Breast epithelium (tissue), 4 donors: ENCODE measurements at places on chromosomes 11 and 22. TPM values are rescaled to one million over a fixed set of nuclear protein-coding genes. Genes with fewer than 3 reads are reported as not detected.

NPTXR gene
- 4.5 TPM for total RNA-seq

APOA5 gene
- not detected for total RNA-seq

AIFM3 gene
- total RNA-seq = 1.6 TPM

SPTBN2 gene
- 28.7 TPM for total RNA-seq

DNA sequence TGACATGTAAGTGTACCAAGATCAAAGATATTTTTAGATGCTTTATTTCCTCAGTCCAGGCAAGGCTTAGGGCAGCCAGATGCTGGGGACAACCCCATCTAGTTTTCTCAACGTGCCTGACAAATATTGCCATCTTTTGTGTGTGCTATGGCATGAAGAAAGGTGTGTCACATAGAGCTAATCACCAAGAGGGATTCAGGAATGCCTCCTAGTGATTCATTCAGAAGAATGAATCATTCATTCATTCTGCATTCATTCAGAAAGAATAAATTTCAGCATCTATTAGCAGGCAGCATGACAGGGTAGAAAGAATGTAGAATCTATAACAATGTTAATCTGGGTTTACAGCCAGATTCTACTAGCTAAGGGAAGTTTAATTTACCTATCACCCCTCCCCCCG lies 75.4 kb upstream of the LRRC4C start:
- no peak for DNase-seq

DNA sequence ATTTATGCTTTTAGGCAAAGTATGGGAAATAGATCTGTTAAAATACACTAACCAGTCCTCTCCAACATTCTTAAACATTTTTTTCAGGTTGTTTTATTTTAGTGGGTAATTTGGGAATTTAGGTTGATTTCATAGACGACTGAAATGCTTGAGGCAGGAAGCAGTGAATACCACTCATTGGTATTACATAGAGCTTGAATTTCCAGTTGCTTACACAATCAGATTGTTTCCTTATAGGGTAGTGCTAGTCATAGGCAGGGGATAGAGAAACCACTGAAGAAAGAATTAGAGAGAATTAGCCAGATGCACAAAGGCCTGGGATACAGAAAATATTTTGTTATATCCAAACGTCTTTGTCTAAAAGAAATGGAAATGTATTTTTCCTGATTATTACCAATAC lies 23.9 kb upstream of the LYVE1 start:
- no peak for DNase-seq

DNA sequence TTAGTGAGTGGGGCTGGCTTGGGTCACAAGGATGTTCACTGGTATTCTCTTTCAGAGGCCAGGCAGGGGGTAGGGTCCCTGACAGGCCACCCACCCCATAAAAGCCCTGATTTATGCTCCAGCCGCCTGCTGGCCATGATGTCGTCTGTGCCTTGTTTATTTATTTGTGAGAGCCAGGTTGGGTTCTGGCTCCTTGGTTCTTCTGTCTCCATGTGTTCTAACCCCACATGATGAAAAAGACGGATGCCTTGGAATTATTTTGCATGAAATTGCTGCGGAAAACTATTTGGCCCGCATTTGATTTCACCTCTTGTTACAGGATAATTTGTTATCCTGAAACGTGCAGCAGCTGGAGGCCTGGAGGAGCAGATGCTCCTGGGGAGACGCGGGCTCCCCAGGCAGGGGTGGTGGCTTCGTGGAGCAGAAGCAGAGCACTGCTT lies 46.3 kb upstream of the WNT11 start:
- no peak for DNase-seq

DNA sequence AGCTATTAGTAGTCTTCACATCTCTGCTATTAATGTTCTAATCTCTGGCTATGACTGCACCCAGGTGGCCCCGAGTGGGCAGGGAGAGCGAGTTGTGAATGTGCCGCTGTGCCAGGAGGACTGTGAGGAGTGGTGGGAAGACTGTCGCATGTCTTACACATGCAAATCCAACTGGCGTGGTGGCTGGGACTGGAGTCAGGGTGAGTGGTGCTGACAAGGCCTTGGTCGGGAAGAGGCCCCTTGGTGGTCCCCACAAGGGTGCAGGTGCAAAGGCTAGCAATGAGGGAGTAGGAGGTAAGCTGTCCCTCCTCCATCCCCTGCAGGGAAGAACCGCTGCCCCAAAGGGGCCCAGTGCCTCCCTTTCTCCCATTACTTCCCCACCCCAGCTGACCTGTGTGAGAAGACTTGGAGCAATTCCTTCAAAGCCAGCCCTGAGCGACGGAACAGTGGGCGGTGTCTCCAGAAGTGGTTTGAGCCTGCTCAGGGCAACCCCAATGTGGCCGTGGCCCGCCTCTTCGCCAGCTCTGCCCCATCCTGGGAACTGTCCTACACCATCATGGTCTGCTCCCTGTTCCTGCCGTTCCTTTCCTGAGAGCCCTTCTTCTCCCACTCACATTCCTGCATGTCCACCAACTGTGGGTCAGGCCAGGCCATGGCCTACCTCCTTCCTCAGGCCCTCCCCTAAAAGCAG lies 2.9 kb downstream of the IZUMO1R start:
- DNase-seq = no peak

- no peak for DNase-seq
These were observed 1863.7 kb upstream of the RAG2 start for GRCh38 chr11:38461751-38462150.

DNA sequence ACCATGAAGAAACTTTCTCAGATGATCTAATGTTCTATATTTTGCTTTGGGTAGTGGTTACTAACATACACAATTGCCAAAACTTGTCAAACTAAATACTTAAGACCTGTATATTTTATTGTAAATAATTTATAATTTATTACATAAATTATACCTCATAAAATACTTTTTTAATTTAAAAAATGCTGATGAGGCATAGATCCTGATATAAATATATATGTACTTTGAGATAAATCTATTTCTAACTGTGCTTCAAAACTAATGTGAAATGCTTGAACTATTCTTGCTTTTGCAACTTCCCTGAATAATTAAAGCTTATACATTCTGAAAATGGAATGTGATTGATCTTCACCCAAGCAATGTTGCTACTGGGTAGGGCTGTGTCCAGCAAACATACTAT lies 568.8 kb downstream of the INSC start:
- DNase-seq = no peak

DNA sequence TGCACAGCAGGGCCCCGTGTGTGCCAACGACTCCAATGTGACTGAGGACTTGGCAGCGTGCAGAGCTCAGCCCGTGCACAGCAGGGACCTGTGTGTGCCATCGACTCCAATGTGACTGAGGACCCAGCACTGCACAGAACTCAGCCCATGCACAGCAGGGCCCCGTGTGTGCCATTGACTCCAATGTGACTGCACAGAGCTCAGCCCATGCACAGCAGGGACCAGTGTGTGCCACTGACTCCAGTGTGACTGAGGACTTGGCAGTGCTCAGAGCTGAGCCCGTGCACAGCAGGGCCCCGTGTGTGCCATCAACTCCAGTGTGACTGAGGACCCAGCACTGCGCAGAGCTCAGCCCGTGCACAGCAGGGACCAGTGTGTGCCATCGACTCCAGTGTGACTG lies 347.8 kb upstream of the B3GAT1 start:
- no peak for DNase-seq

DNA sequence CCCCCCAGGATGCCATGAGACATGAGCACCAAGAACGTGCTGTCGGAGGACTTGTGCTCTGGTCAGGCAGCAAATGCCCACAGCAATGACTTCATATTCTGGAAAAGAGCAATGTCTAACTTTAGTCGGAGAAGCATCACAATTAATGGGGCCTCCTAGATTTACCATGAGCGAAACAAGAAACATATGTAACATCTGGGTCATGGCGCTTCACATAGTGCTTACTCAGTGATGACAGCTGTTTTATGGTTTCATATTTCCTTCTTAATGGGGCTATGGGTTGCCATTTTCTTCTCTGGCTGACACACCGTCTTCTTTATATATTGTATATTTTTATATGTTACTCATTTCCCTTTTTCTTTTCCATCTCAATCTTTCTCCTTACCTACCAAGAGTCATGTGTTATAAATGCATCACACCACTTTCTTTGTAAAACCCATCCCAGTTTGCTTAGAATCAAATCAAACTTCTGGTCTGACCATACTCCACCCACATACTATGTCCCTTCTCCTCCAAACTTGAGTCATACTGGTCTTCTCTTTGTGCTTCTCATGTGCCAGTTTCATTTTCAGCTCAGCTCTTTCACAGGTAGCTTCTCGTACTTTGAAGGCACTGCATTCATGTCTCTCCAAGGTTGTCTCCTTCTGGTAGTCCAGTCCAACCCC lies 9.4 kb upstream of the CASP12 start:
- no peak for DNase-seq

DNA sequence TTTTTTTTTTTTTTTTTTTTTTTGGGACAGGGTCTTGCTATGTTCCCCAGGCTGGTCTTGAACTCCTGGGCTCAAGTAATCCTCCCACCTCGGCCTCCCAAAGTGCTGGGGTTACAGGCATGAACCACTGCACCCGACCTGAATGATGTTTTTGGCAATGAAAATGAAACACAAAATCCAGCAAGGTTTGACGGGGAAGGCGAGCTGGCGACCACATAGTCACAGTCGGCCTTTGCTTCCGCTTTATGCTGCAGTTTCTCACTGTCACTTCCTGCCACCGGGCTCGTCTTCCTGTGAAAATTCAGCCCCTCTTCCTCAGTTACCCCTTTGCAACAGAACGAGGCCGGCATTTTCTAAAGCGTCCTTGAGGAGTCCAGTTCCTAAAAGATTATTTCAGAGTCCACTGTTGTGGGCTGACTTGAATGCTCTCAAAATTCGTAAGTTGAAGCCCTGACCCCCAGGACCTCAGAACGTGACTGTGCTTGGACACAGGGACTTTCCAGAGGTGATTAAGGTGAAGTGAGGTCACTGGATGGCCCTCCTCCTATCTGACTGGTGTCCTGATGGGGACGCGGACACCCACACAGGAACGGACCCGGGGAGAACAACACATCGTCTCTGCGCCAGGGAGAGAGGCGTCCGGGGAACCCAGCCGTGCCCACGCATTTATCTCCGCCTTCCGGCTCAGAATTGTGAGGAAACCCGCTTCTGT lies 2.9 kb upstream of the BID start:
- DNase-seq = no peak

DNA sequence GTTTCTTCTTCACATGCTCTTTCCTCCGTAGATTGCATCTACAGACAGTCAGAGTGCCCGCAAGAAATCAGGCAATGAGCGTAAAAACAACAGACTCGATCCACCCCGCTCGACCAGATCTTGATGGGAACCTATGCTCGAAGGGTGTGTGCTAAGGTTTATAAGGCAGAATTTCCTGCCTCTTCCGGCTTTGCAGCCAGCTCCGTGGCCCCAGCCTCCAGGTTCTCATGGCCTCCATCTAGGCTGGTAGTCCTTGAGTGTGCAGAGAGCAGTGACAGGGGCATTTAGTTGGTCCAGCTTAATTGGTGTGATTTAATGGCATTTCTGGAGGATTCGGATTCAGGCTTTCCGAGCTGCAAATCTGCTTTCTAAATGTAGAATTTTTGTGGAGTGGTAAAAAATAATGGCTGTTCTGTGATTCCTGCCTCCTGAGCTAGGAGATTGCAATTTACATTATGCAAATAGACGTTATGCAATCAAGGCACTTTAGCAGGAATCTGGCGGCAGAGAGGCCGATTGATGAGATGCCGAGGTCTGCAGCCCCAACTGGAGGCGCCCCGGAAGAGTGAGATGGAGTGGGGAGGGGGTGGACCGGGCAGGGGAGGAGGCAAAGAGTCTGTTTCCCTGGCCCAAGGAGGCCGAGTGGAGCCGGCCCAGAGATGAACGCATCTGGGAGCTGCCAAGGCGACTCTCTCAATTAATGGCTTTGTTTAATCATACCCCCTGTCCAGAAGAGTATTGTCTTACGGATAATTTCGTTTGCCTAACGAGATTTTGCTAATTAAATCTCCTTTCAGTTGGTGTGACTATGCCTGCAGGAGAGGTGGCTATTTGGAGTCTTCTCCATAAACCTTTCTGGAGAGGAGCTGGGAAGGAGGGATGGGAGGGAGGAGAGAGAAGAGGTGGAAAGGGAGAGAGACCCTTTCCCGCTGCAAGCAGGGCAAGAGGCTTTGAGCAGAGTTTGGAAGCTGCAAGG lies 75.3 kb downstream of the PKNOX2 start:
- DNase-seq = no peak

DNA sequence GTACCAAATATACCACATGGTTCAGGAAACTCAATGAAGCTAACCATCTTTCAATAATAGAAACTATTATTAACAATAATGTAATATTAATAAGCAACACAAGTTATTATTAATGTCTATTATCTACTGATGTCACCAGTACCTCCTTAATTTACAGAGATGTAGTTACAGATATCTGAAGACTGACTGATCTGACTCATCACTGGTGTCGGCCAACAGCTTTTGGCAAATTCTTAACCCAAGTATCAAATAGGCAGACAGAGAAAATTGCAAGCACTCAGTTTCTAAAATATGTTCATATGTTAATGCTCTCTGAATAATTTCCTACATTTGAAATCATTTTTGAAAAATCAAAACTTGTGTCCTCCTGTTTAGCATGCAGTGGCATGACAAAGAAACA lies 100.4 kb upstream of the DDI1 start:
- DNase-seq = no peak

DNA sequence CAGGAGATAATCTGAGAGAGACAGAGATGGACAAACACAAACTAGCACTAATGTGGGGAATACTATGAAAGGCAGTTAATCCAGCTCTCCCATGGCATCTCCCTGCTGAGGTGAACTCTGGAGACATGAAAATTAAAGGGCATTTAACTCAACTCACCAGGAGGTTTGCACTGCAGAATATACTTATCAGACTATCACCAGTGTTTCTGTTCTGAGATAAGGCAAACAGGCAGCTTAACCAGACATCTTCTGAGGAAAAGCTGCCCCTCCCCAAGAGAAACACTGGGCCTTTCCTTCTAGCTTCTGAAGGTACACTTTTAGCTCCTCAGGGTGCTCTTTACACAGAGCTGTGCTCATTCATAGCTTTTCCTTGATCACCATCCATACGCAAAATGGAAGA lies 85.5 kb downstream of the AMBRA1 start:
- DNase-seq = no peak

GRCh38 chr11:103731670-103732069 lies 304.8 kb upstream of the DDI1 start:
- DNase-seq = no peak

GRCh38 chr22:26592421-26592891 lies 2.5 kb upstream of the TPST2 start:
- no peak for DNase-seq
